ENCODE measurements at places on chromosomes 2 and 18.

DNA sequence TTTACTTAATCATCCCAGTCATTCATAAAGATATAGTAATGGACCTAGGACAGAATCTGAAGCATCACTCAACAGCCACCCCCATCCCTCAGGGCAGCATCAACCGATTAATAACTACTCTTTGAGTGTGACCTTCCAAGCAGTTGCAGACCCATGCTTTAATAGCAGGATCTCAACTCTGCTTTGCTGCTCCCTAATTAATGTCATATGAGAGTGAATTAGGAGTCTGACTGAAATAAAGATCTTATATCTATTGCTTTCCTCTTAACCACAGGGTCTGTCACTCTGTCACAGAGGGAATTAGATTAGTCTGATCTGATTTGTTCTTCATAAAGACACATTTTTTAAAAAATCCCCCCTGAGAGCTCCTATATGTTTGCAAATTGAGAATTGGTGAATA is 46.1 kb upstream of the LRP1B start:
- DNase-seq, result no peak
- no peaks in the 10 kb centered on the region for H3K27me3 ChIP-seq
- H3K36me3 ChIP-seq, result no peaks in the 10 kb centered on the region
- H3K4me1 ChIP-seq, result no peaks in the 10 kb centered on the region
- H3K4me3 ChIP-seq, result no peak overlapping the region

DNA sequence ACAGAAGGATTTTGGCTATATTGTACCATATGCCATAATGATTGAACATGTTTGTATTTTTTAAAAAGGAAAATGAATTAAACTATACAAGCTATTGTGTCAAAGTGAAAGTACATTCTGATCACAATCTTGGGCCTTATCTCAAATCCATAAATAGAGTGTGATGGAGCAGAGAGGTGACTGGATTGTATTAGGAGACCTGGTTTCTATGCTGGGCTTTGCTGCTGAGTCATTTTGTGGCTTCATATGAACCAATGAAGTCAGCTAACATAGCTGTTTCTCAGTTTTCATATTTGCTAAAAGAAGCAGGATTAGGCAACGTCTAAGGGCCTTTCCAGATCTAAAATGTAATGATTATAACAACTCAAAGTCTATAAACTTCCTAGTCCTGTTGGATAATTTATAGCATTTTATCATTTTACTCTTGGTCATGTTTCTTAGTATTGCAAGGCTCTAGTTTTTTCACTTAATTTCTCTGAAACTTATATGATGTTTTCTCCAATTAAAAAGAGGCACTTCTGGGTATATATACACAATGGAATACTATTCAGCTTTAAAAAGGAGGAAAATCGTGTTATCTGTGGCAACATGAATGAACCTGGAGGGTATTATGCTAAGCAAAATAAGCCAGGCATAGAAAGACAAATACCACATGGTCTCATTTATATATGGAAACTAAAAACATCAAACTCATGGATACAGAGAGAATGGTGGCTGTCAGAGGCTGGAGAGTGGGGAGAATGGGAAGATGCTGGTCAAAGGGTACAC is 112.3 kb downstream of the MEP1B start:
- no peak for DNase-seq
- no peaks in the 10 kb centered on the region for H3K27me3 ChIP-seq
- H3K36me3 ChIP-seq, result no peaks in the 10 kb centered on the region
- no peaks in the 10 kb centered on the region for H3K4me1 ChIP-seq

GRCh38 chr2:7073901-7074300 is 156.7 kb downstream of the RNF144A start:
- H3K36me3 ChIP-seq, result 0 out of 2 replicates have a peak, but pooled peaks cover 3% of the 10 kb centered on the region
- no peak overlapping the region for H3K4me3 ChIP-seq
- no peak overlapping the region for H3K27ac ChIP-seq
- DNase-seq, result no peak
- no peaks in the 10 kb centered on the region for H3K27me3 ChIP-seq
- H3K4me1 ChIP-seq, result no peaks in the 10 kb centered on the region

GRCh38 chr2:189662669-189663226 is 1.5 kb downstream of the ASNSD1 start:
- peaks cover 11% of the 10 kb centered on the region for H3K36me3 ChIP-seq
- peak overlapping the region; percentile 70 for H3K4me3 ChIP-seq
- H3K4me1 ChIP-seq, result peaks cover 7% of the 10 kb centered on the region
- H3K27me3 ChIP-seq, result no peaks in the 10 kb centered on the region
- no peak for DNase-seq

- no peak for DNase-seq
- no peak overlapping the region for H3K4me3 ChIP-seq
- peaks cover 2% of the 10 kb centered on the region for H3K4me1 ChIP-seq
- H3K36me3 ChIP-seq, result no peaks in the 10 kb centered on the region
Observed at GRCh38 chr2:42450136-42450535, 43.6 kb downstream of the KCNG3 start.

GRCh38 chr2:236366049-236366387 is 101.8 kb upstream of the ASB18 start:
- DNase-seq, result no peak
- H3K4me1 ChIP-seq, result no peaks in the 10 kb centered on the region
- H3K27ac ChIP-seq, result no peak overlapping the region
- no peaks in the 10 kb centered on the region for H3K27me3 ChIP-seq
- H3K36me3 ChIP-seq, result no peaks in the 10 kb centered on the region

DNA sequence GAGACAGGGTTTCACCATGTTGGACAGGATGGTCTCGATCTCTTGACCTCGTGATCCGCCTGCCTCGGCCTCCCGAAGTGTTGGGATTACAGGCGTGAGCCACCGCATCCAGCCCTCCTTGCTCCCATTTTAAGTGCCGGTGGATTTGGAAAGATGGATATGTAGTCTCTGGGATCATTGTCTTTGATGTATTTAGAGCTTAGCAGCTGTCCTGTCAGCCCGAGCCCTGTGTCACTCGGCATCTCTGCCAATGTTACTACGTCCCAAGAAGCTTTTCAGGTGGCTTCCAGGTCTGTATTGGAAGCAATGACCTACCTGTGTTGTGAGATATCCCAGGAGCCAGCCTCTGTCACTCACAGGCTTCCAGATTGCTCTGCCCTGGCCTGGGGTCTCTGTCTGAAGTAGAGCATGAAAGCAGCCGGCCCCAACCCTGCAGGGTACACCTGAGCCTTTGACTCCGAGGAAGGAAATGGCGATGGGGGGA is 35.3 kb downstream of the MAP4K4 start:
- H3K27me3 ChIP-seq, result no peaks in the 10 kb centered on the region

GRCh38 chr2:66494708-66495107 is 59.8 kb downstream of the MEIS1 start:
- H3K4me1 ChIP-seq, result peaks cover 35% of the 10 kb centered on the region
- no peak overlapping the region for H3K4me3 ChIP-seq
- no peaks in the 10 kb centered on the region for H3K36me3 ChIP-seq
- H3K27ac ChIP-seq, result no peak overlapping the region
- no peak for DNase-seq
- no peaks in the 10 kb centered on the region for H3K27me3 ChIP-seq

GRCh38 chr2:237283131-237283928 is 130.6 kb downstream of the COL6A3 start:
- no peaks in the 10 kb centered on the region for H3K36me3 ChIP-seq
- no peak overlapping the region for H3K4me3 ChIP-seq
- DNase-seq, result no peak
- no peaks in the 10 kb centered on the region for H3K27me3 ChIP-seq

- H3K27ac ChIP-seq, result no peak overlapping the region
- no peaks in the 10 kb centered on the region for H3K36me3 ChIP-seq
- no peaks in the 10 kb centered on the region for H3K27me3 ChIP-seq
Observed at GRCh38 chr2:4354678-4355077, 651.3 kb downstream of the DCDC2C start.

- DNase-seq, result no peak
- no peaks in the 10 kb centered on the region for H3K27me3 ChIP-seq
- H3K36me3 ChIP-seq, result no peaks in the 10 kb centered on the region
- no peaks in the 10 kb centered on the region for H3K4me1 ChIP-seq
Observed at GRCh38 chr18:33805592-33805991, 227.6 kb downstream of the ASXL3 start.

- H3K4me1 ChIP-seq, result no peaks in the 10 kb centered on the region
- peaks cover 21% of the 10 kb centered on the region for H3K36me3 ChIP-seq
- H3K27me3 ChIP-seq, result no peaks in the 10 kb centered on the region
- no peak overlapping the region for H3K4me3 ChIP-seq
Observed at GRCh38 chr2:61291851-61292575, 130.0 kb downstream of the C2orf74 start.

DNA sequence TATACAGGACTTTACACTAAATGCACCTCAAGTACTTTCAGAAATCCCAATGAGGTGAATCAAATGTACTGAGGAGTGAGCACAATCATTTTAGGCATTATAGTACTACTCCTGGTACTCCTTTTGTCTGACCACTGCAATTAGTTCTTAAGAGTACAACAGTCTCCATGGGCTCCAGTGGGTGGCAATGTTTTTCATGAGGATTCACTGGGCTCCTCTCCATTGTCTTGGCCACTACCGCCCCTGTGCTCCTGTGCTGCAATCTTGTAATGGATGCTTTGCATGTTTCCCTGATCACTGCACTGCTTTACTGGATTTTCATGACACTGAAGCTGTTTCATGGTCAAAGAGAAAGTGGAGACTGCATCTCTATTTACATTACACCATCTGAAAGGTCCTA is 268.5 kb upstream of the ZSWIM2 start:
- H3K27me3 ChIP-seq, result no peaks in the 10 kb centered on the region
- peak; percentile 61 for DNase-seq
- H3K36me3 ChIP-seq, result no peaks in the 10 kb centered on the region
- no peak overlapping the region for H3K27ac ChIP-seq

- peak; percentile 15 for DNase-seq
- H3K36me3 ChIP-seq, result no peaks in the 10 kb centered on the region
- H3K27ac ChIP-seq, result 0 out of 2 replicates have a peak overlapping the region, but pooled peaks have one; percentile 26
- peaks cover 15% of the 10 kb centered on the region for H3K4me1 ChIP-seq
Observed at GRCh38 chr18:11713756-11714155, 24.7 kb downstream of the GNAL start.

GRCh38 chr2:168567836-168568235 is 111.8 kb downstream of the CERS6 start:
- no peaks in the 10 kb centered on the region for H3K27me3 ChIP-seq
- H3K27ac ChIP-seq, result no peak overlapping the region
- no peak for DNase-seq
- H3K4me3 ChIP-seq, result no peak overlapping the region
- peaks cover 4% of the 10 kb centered on the region for H3K4me1 ChIP-seq

GRCh38 chr2:37541516-37541915 is 129.9 kb downstream of the CDC42EP3 start:
- no peak overlapping the region for H3K4me3 ChIP-seq
- H3K36me3 ChIP-seq, result no peaks in the 10 kb centered on the region
- no peaks in the 10 kb centered on the region for H3K4me1 ChIP-seq
- no peaks in the 10 kb centered on the region for H3K27me3 ChIP-seq
- no peak for DNase-seq

DNA sequence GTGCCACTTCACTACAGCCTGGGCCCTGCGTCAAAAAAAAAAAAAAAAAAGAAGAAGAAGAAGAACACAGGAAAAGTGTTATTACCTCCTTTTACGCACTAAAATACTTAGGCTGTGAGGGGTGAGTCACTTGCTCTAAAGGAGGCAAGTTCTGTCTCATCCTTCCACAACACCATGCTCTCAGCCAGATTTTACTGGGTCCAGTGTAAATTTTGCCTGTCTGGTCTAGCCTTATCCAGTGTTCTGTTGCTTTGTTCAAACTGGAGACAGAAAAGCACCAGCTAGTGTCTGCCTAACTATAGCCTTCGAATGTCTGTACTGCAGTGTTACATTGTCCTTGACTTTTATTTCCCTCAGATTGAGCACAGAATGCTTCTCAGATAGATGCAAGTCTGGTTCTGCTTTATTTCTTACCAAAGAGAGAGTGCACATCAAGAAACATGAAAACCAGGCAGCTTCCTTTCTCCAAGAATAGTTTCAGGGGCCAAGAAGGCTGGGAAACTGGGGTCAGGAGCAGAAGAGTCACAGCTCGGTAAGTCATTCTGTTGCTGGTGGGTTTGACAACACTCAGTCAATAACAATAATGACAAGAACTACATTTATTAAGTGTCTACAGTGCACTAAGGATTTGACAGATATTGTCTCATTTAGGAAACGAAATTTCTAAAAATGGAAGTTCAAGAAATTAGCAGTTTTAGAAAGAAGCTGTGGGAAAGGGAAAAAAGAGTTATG is 3.1 kb upstream of the MSGN1 start:
- H3K27me3 ChIP-seq, result no peaks in the 10 kb centered on the region
- H3K36me3 ChIP-seq, result no peaks in the 10 kb centered on the region
- H3K27ac ChIP-seq, result no peak overlapping the region
- H3K4me1 ChIP-seq, result peaks cover 6% of the 10 kb centered on the region

GRCh38 chr2:144152817-144153271 is 367.1 kb downstream of the ZEB2 start:
- H3K27ac ChIP-seq, result no peak overlapping the region
- no peaks in the 10 kb centered on the region for H3K36me3 ChIP-seq
- H3K4me3 ChIP-seq, result no peak overlapping the region

DNA sequence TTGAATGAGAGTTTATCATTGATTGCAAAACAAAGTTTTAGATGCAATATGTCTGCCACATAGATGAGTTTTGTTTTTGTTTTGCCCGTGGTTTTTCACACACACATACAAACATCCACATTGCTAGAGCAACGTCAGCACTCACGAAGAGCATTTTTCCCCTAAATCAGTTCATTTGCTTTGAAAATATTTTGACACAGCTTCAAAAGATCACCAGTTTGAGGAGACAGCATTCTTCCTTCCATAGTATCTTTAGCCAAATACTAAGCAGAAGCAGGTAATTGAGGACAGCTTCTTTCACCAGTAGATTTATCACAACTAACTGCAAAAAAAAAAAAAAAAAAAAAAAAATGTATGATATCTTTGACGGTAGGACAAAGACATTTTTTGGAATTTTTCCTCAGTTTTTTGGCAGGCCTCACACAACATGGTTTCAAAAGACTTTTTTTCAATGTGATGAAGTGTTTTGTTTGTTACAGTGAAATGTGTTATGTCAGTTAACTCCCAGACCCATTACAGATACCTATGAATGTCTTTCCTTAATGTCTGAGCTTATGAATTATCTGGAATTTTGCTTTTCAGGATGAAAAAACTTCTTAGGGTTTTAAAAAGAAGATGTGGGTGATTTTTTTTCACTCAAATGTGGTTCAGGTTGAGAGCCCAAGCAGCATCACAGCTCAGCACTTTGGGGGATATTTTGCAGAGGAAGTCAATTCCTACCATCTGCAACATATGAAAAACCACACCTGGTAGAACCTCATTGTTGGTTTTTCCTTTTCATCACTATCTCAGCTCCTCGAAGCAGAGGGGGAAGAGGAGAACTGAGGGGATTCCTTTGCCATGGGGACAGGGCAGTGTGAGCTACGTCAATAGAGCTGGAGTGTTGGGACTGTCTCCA is 31.6 kb downstream of the AOX1 start:
- H3K4me1 ChIP-seq, result no peaks in the 10 kb centered on the region
- H3K27ac ChIP-seq, result no peak overlapping the region
- no peak for DNase-seq
- H3K27me3 ChIP-seq, result no peaks in the 10 kb centered on the region

- DNase-seq, result no peak
- no peak overlapping the region for H3K4me3 ChIP-seq
- H3K27me3 ChIP-seq, result no peaks in the 10 kb centered on the region
- no peak overlapping the region for H3K27ac ChIP-seq
Observed at GRCh38 chr2:233124421-233125080, 64.4 kb downstream of the INPP5D start.

GRCh38 chr2:199738727-199739412 is 112.1 kb downstream of the FTCDNL1 start:
- no peak overlapping the region for H3K27ac ChIP-seq
- H3K4me1 ChIP-seq, result peaks cover 47% of the 10 kb centered on the region
- no peaks in the 10 kb centered on the region for H3K27me3 ChIP-seq
